ENCODE measurements at places on chromosomes 16 and 17.
A peak's percentile ranks its signal among the peaks of the same experiment; 100 is the strongest.

- no peak for ATAC-seq
Measured at GRCh38 chr16:3004781-3005284, 7.9 kb upstream of the CLDN9 start.

- ATAC-seq = no peak
Measured at GRCh38 chr17:2190014-2190413, 113.6 kb downstream of the SMG6 start.

- no peak for ATAC-seq
Measured at GRCh38 chr16:30381291-30382041, 895 bp downstream of the SEPTIN1 start.

- ATAC-seq = no peak
Measured at GRCh38 chr16:55513616-55514015, 4.7 kb downstream of the LPCAT2 start.

DNA sequence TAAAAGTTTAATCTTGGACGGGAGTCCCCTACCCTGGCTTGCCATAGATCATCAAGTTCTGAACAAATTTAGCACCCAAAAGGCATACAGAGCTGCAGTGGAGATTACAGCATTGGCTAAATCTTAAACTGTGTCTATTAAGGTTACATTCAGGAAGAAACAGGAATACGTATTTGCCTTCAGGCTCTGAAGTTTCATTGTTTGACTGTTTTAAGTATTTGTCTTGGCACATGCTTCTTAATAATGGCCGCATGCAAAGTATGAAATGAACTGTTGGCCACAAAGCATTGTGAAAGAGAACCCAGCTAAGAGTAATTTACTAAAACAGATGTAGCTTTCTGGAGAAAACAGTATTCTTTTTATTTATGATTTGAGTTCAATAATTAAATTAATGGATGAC lies 63.9 kb upstream of the CNEP1R1 start:
- no peak for ATAC-seq

DNA sequence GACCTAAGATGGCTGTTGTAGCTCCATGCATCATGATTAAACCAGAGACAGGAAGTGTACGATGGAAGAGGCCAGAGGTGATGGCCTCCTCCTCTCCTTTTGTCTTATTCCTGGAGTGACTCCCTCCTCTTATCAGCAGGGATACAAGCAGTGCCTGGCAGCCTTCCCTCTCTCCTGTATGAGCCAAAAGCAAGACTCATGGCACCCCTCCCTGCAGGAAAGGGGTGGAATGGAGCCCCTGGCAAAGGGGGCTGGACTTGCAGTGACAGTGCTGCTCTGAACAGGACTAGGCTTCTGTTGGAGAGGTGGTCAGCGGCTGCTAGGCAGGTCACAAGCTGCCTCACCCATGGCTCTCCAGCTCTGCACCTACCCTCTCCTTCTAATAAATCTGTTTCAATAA lies 8.4 kb downstream of the TXNL4B start:
- ATAC-seq = no peak

GRCh38 chr17:45874151-45874550 lies 20.2 kb upstream of the MAPT start:
- no peak for ATAC-seq

GRCh38 chr16:15885560-15886001 lies 2.8 kb downstream of the CEP20 start:
- ATAC-seq = no peak

- ATAC-seq = peak; percentile 82
Measured at GRCh38 chr16:30052671-30053372, 12.7 kb upstream of the ALDOA start.

DNA sequence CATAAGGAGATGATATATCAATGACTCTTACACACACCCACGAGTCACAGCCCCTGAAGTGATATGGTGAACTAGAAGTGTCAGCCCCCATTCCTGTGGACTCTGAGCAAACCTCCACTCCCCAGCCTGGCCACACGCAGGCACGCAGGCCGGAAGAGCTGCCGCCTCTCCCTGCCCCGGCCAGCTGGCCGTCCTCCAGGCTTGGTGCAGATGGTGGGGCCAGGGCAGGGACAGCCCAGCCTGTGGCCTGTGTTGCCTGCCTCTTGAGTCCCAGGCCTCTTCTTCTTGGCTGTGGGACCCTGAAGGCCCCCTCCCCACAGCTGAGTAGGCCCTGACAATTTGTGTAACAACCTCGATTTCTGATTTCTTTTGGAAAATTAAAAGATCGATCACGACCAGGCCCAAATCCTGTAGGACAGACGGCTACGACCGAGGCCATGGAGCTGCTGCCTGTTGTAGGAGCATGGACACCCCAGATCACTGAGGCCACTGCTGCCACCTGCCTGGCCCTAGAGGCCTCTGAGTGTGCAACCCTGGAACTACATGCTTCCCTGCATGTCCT lies 10.0 kb upstream of the MPRIP start:
- ATAC-seq = peak; percentile 89

GRCh38 chr16:84628226-84628731 lies 10.4 kb upstream of the COTL1 start:
- no peak for ATAC-seq

- ATAC-seq = no peak
Measured at GRCh38 chr17:13393841-13394710, 207.7 kb downstream of the HS3ST3A1 start.

GRCh38 chr17:45963889-45964288 lies 35.2 kb upstream of the STH start:
- no peak for ATAC-seq

DNA sequence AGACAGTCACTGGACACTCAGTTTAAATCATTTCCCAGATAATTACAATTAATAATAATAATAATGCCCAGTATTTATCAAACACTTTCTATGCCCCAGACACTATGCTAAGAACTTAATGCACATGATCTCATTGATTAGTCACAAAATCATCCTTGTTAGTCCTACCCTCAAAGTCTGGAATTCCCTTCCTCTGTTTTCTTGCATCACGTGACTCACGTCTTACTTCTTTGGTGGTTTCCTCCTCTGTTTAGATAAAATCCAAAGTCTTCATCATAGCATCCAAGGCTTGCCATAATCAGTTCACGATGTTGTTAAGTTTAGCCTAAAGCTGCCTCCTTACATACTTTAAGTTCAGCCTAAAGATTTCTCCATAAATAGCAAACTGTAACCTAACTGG lies 471.9 kb downstream of the PMP22 start:
- ATAC-seq = no peak

GRCh38 chr16:74623214-74623838 lies 16.4 kb upstream of the GLG1 start:
- ATAC-seq = peak; percentile 78

DNA sequence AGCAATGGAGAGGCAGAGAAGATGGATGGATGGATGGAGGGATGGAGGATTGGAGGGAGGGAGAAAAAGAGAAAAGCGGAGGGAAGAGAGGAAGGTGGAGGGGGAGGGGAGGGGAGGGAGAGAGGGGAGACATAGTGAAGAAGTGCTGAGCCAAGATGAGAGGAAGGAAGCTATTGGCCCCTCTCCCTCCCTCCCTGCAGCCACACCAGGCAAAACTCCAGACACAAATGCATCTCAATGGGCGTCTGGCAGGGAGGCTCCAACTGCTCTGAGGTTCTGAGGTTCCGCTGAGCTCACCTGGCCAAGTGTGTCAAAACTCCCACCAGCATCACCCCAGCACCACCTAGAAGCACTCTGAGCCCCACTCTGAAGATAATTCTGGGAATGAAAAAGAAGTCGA lies 26.9 kb upstream of the PHB1 start:
- ATAC-seq = no peak

- no peak for ATAC-seq
Measured at GRCh38 chr16:83698964-83699363, 108.8 kb upstream of the HSBP1 start.

DNA sequence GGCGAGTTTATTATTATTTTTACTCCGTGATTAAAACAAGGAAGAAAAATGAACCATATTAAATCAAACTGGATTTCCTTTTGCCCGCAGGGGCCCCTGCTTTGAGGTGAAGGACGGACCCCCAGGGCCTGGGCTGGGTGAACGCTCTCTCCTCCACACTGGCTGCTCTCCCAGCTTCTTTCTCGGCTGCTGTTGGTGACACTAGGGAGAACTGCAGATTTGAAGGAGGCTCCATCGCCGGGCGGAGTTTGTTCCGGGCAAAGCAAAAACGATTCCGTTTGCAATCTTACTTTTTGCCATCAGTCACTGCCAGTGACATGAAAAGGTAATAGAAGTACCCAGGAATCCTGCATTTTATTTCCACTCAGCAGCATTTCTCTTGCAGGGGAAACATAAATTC lies 221.6 kb upstream of the SDK2 start:
- ATAC-seq = no peak

GRCh38 chr16:3001316-3001715 lies 11.4 kb upstream of the CLDN9 start:
- no peak for ATAC-seq

DNA sequence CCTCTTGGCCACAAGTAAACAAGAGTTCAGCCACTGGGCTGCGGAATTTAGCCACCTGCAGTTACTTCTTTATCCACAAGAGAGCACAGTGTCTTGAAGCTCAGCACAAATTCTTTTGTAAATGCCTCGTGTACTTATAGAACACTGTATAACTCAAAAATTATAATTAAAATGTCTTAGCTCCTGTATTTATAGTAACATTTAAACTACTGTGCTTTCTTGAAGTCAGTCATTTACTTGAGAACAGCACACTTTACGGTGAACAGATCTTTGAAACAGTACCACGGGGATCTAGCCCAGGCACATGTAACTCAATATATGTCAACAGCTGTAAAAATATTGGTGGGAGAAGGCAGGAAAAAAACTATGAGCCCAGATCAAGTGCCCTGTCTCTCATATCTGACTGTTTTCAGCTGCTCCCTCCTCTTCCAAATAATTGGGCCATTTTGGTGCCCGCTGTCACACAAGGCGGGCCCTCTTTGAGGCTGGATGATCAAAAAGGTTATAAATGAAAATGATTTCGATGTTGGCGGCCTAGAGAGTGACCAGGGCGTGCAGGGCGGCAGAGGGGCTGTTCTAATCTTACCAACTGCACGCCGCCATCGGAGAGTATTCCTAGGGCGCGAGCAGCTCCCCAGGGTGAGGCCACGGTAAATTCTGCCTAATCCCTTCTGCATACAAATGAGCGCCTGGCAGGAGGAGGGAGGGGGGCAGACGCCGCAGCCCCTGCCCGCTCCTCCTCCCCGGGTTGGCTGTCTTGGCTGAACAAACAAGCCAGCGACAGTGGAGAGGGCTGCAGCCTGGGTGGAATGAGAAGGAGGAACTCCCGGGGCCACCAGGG lies 183.2 kb downstream of the C16orf78 start:
- ATAC-seq = no peak

- ATAC-seq = no peak
Measured at GRCh38 chr17:3632287-3632686, 3.8 kb downstream of the SHPK start.

DNA sequence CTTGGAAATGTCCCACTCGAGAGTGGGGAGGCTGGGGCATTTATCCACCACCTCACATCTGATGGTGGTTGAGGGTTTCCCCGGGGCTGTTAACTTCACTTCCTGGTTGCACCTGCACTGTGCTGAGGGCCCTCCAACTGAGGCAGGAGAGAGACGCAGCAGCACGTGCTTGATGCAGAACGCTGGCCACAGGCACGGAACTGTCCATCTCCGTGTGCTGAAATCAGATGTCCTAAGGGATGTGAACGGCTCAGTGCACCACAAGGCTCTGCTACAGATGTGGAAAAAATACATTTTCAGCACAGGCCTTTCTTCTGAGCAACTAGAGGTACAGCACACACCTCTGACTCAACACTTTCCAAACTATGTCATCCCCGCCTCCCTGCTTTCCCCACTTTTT lies 114.8 kb upstream of the C16orf82 start:
- ATAC-seq = no peak

DNA sequence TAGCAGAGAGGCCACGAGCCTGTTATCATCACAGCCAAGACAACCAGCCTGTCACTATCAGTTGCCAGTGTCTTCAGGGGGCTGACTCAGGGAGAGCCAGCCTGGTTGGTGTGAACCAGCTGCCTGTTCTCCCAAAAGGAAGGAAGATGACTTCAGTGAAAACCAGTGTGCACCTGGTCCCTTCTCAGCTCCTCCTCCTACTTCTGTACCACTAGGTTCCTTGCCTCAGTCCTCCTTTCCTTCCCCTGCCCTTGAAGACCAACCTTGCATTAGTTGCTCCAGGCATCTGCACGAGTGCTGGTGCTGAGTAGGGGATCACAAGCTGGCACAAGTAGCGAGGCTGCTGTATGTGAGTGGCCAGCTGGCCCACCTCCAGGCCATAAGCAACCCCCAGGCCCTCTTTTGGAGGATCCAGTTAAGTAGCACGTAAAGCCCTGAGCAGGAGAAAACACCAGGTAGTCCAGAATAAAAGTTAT lies 8.5 kb downstream of the TUBG1 start:
- ATAC-seq = peak; percentile 39

- no peak for ATAC-seq
Measured at GRCh38 chr16:21116148-21116693, 34.4 kb downstream of the DNAH3 start.

- ATAC-seq = no peak
Measured at GRCh38 chr17:14351493-14351892, 50.6 kb downstream of the HS3ST3B1 start.

GRCh38 chr16:88878967-88879787 lies 12.7 kb upstream of the PABPN1L start:
- ATAC-seq = no peak

- ATAC-seq = no peak
Measured at GRCh38 chr17:58517378-58517927, 3.0 kb upstream of the MTMR4 start.

DNA sequence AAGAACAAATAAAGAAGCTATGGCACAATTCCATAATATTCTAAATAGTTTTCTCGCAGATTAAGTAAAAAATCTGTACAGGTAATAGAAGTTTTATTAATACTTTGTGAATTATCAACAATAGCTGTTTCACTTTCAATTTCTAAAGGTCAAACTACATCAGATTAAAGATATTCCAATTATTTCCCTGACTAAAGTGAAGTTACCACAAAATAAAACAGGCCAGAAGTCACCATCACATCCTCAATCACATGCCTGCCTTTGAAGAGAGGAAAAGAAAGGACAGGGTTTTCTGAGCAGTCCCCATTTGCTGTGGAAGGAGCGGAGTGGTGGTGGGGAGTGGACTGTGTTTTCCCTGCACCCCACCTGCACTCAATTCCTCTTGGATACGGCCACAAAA lies 11.1 kb downstream of the ITFG1 start:
- no peak for ATAC-seq

GRCh38 chr17:45290269-45290765 lies 26.5 kb downstream of the MAP3K14 start:
- ATAC-seq = no peak

DNA sequence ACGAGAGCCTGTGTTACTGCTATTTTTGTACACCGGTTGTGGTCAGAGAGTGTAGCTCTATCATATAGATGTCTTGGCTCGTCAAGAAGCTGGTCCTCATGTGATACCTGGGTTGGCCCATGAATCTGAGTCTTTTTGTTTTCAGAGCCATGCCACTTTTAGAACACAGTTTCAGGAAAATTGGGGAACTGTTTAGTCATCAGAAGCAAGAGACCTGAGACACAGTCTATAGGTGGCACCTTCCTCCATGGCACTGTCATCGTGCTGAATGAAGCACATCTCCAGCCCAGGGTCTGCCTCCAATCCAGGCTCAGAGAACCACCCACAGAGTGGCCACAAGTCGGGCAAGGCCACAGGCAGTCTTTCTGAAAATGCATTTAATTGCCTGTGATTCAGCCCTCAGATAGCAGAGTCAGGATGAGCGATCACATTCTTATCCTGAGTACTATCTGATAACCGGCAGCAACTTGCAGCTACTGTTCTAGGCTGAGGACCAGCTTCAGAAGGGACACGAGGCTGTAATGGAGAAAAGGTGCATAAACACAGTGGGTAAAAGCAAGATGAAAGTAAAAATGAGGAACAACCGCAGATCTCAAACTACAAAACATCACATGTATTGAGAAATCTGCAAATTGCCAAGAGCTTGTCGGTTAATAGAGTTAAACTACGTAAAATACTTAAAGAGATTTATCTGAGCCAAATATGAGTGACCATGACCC lies 14.2 kb upstream of the HAPSTR1 start:
- peak; percentile 87 for ATAC-seq
